Smooth muscle cell of bladder (primary cell): ENCODE measurements at places on chromosomes 4 and X. TPM values are rescaled to one million over a fixed set of nuclear protein-coding genes. Genes with fewer than 3 reads are reported as not detected.

The ZMAT1 gene
- total RNA-seq, result under 0.01 and 0.09 TPM in 2 replicates

The PRRG3 gene
- under 0.01 TPM in 1 of 2 replicates, not detected in the other for total RNA-seq

The C4orf36 gene
- total RNA-seq, result 0.28 and 0.37 TPM in 2 replicates

The MAGEE2 gene
- total RNA-seq, result not detected in 2 replicates

The ZNF674 gene
- 5.0 and 5.4 TPM in 2 replicates for total RNA-seq

The PDZD4 gene
- 0.14 and 0.18 TPM in 2 replicates for total RNA-seq

The SSX2 gene
- not detected in 2 replicates for total RNA-seq
